Lower lobe of right lung (tissue), 2 donors: ENCODE measurements at places on chromosomes 5 and 9.

DNA sequence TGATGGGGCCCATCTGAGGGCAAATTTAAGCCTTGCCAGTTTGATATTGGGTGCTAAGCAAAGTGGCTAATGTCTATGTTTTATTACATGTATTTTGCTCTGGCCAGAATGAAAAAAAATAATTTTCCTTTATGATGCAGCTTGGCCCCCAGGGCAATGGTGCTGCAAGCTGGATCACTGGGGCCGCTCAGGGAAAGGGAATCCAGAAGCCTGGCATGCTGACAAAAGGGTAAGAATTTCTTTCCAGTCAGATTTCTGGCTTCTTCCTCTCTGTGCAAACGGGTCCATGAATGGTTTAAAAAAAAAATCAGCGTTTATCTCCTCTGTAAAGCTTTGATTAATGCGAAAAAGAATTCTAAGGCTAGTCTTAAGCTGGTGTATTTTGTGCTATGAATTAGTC lies 138.4 kb downstream of the MAPKAP1 start:
- DNase-seq = no peak

DNA sequence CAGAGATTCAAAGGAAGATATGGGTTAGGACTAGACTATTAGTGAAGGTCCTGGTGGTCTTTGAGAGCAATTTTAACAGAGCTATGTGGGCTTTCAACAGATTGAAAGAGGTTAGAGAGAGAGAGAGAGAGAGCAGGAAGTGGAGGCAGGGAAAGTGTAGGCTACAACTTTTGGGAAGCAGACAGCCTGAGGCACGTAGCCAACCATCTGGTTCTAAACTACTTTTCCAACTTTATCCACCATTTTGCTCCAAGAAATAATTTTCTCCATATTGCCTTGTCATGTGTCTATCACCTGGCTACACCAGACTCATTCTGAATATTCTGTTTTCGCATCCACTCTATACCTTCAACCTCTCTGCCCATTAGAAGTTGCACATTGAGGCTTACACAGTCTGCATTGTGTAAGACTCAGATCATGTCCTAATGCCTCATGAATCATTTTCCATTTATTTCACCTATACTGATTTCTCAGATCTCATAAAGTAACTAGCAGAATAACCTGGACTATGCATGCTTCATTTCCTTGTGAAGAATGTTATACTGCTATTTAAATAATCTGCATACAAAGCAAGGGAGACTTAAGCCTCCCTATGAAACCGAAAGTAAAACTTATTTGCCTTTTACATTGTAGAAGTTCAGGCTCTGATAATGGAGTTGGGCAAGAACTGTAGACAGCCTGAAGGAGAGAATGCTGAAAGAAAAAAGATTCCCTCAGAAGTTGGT lies 235.6 kb downstream of the ELAVL2 start:
- DNase-seq = no peak

- DNase-seq = no peak
Measured at GRCh38 chr9:134034215-134035040, 9.1 kb downstream of the BRD3OS start.

GRCh38 chr5:43236653-43237355 lies 44.8 kb downstream of the NIM1K start:
- DNase-seq = no peak

GRCh38 chr5:95821110-95822021 lies 1.2 kb downstream of the GLRX start:
- no peak for DNase-seq

DNA sequence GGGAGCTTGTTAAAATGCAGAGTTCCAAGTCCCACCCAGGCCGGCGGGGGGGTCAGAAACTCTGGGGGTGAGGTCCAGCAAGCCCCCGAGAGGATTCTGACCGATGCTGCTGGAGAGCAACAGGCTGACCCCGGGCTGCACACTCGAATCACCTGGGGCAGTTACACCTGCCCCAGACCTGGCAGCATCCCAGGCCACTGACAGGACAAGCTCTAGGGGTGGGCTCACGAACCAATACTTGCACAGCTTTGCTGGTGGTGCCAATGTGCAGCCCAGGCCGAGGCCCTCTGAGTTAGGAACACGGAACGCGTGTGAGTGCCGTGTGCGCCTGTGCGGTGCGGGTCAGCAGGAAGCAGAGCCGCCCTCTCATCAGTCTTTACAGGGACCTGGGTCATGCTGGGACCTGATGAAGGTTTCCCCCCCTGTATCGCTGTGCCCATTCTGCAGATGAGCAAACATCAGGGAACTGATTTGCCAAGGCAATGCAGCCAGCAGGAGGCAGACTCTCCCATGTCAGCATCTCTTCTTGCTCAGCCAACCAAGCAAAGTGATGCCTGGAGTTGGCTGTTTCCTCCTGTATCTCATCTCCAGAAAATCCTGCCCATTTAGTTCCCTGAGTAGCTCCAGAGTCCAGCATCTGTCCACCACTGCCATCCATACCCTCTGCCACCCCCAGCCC lies 16.3 kb downstream of the FAM163B start:
- no peak for DNase-seq
